GM12878 (cell line): ENCODE measurements at places on chromosomes 12 and 14. TPM values are rescaled to one million over a fixed set of nuclear protein-coding genes. Genes with fewer than 3 reads are reported as not detected.

DNA sequence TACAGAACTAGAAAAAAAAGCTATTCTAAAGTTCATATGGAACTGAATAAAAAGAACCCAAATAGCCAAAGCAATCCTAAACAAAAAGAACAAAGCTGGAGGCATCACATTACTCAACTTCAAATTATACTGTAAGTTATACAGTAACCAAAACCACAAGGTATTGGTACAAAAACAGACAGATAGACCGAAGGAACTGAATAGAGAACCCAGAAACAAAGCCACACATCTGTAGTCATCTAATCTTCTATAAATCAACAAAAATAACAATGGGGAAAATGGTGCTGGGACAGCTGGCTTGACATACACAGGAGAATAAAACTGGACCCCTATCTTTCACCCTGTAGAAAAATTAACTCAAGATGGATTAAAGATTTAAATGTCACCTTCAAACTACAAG lies 38.1 kb upstream of the CMKLR1 start:
- no peak for DNase-seq

DNA sequence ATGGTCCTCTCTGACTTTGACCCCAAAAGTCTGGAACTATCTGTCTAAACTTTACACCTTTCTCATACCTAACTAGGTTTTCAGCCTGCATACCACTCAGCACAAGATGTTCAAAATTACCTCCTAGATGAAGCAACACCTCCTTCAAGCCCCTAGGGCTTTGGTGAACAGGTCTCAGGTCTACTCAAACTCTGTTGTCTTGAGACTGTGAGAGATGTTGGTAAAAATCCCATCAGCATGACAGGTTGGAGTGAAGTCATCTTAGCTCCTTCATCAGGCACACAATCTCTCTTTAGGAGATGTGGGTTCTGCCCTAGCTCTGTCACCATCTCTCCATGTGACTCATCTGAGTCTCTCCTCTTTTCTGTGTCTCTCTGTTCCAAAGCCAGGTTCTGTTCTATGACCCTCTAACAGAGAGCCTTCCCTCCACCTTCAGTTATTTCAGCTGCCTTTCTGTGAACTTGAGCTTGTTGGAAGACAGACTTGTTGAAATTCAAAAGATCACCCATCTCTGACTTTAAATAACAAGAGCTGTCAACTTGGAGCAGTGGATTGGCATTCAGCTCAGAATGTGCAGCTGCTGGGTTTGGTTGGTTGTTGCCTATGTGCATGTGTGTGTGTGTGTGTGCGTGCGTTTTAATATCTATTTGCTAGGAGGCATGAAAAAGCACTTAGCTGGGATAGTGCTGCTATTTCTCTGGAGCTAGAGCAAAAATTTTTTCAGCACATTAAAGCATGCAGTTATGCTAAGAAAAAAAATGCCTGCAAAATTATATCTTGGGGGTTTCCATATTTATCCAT lies 130.7 kb downstream of the CRACR2A start:
- no peak for DNase-seq

DNA sequence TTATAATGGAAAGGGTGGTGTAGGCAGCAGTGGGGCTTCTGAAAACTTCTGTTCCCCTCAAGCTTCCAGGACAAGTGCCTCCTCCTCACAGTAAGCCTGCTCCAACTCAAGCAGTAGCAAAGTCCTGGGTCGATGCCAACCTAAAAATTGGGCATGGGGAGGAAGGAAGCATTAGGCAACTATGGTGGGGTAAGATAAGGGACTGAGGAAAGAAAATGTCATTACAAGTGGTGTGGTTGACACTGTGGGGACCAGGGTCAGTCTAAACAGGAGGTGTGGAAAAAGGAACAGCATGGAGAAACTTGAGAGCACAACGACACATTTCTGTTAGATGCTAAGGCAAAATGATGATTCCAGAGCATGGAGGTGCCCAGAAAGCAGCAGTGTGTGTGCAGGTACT lies 34.9 kb downstream of the WIF1 start:
- DNase-seq, result no peak

DNA sequence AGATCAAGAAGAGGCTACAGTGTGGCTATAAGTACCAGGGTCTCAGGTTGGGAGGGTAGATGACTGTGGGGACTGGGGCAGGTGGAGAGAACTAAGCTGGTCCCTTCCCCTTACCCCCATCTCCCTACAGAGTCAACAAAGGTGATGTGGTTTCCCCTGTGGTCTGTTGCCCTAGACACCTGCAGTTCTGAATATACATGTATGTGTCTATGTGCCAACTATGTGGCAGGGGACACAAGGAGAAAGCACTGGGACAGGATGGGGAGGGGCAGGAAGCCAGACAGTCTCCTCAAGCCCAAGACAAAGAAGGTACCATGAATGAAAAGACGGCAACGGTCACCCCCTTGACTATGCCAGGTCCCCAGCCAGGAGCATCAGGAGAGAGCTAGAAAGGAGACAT lies 4.5 kb upstream of the HDAC7 start:
- DNase-seq, result no peak

DNA sequence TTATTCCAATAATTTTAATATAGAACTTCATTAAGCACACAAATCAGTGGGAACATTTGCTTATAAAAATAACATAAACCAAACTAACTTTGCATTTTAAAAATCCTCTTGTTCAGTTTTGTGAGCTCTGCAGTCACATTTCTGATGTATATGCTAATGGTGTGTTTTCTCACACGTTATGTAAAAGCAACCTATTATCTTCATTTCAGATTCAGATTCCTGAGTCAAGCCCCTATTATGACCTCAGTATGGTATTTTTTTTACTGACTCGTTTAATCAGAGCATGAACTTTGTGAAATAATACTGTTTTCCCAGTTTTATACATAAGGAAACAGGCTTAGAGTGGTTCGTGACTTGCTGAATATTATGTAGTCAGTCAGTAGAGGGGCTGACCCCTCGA lies 394.0 kb downstream of the TMEM117 start:
- no peak for DNase-seq

- no peak for DNase-seq
Observed at GRCh38 chr14:36834293-36834692, 172.6 kb downstream of the PAX9 start.

DNA sequence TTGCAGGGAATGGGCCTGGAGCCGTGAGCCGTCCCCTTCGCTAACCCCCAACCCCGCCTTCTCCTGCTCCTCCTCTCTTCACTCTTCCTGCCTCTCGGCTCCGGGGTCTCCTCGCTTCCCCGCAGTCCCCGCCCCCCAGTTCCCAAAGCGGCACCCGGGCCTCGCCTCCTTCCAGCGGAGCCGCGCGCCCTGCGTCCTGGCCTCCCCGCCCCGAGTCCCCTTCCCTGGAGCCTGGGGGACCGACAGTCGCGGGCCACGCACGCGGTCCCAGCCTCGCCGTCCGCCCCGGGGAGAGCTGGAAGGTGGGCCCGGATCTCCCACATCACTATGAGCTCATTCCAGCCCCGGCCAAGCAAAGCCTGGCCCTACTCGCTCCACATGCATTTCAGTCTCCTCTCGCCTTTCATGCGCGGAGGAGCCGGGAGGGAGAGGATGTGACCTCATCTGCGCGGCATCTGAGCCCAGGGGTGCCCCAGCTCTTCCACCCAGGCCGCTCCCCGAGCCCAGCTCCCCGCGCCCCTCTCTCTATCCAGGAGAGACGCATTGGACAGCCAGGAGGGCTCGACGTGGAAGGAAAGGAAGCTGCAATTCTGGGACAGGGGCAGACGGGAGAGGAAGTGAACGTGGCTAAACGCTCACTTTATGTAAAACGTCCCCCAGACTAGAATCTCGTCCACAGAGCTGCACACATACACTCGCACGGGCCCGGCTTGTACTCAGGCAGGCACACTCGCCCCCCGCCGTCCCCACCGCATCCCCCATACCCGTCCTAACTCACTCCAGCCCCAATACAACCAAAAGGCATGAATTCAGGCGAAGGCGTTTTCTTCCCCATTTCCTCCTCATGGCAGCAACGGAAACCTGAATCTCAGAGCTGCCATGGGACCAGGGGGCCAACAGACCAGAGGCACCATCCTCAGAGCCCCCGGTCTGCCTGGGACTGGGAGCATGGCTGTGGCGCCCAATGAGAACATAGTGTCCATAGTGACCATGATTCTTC lies 108.7 kb upstream of the CCND2 start:
- no peak for DNase-seq

GRCh38 chr12:47754126-47754525 lies 4.6 kb downstream of the RAPGEF3 start:
- no peak for DNase-seq

- no peak for DNase-seq
Observed at GRCh38 chr14:60183741-60184140, 18.5 kb upstream of the DHRS7 start.

DNA sequence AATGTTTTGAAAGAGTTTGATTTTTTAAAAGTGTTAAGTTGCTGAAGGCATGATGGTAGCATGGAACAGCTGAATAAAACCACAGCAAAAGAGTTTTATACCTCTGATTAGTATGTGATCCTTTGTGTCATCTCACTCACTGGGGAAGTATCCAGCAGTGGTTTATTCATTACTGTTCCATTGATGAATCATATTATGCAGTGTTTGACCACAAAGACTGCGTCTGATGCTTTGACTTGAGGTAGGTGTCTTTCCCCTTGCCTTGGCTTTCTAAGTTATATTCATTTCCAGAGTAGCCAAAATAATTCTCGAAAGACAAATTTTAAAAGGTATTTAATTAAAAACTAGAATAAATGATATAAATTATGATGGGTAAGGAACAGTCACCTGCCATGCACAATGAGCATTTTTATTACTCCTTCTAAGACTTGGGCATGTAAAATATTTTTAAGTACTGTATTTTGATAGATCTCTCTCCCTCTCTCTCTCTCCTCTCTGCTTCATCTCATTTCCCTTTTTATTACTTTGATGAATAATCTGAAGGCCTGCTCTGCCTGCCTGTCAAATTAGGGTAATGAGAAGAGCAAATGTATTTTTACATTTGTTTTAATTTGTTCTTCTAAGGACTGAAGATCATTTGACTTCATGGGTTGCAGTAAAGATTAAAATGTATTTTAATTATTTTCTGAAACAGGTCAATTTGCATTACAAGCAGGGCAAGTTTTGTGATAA lies 164.9 kb downstream of the NAV3 start:
- peak; percentile 32 for DNase-seq

GRCh38 chr12:76470028-76470939 lies 89.3 kb downstream of the OSBPL8 start:
- DNase-seq, result peak; percentile 25

GRCh38 chr12:79936670-79937069 lies 1.8 kb upstream of the PPP1R12A start:
- no peak for DNase-seq

DNA sequence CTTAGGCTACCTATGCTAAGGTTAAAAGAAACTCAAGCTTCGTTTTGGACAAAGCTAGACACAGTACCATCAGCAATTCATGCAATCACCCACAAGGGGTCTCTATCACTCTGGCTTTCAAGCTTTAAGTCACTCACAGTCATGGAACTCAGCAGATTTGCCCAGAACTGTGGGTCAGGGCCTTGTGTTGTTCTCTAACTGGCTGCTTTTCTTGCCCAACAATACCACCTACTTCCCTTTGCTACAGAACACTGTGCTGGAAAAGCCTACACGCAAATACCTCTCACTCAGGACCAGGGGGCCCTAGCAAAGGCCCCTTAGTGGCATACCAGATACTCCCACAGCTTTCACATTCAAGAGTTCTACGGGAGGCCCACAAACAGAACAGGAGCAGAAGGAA lies 9.1 kb downstream of the NEMP1 start:
- DNase-seq, result no peak

GRCh38 chr14:53458368-53458814 lies 305.3 kb upstream of the DDHD1 start:
- DNase-seq, result no peak

DNA sequence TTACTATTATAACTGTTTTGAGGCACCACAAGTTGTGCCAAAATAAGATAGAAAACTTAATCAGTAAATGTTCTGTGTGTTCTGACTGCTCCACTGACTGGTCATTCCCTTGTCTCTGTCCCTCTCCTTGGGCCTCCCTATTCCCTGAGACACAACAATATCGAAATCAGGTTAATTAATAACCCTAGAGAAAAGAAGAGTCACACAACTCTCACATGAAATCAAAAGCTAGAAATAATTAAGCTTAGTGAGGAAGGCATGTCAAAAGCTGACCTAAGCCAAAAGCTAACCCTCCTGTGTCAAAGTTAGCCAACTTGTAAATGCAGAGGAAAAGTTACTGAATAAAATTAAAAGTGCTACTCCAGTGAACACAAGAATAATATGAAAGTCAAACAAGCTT lies 53.8 kb upstream of the CCDC196 start:
- no peak for DNase-seq

DNA sequence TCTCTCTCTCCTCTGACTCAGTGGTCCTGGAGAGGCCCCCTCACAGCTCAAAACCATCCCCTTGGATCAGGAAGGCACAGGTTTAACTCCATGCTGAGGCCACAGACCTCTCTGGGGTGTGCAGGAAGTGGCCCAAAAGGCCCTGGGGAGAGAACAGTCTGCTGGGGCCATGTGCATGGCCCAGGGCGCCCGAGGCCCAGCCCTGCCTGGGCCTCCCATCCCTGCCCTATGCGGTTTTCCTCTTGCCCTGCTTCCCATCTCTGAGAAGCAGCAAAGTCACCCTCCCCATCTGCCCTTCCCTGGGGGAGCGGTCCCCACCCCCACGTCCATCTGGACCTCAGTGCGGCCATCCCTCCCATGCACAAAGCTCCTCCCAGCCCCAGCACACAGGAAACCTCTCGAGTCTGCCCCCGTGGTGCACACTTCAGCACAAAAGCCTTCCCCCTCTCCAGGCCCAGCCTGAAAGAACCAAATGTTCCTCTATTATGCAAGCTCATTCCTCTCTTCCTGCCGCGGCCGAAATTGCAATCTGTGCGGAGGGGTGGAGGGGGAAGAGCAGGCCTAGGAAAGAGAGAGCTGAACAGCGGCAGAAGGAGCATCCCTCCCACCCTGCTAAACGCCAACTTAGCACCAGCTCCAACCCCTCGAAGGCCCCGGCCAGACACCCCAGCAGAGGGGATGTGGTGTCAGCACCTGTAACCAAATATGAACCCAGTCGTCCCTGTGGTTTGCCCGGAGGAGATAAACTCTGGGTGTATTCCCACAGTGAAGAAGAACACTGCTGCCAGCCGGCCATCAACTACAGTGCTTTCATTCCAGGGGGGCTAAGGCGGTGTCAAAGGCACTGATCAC lies 108.5 kb downstream of the SCARB1 start:
- no peak for DNase-seq

GRCh38 chr12:4091016-4091743 lies 182.4 kb upstream of the CCND2 start:
- DNase-seq, result no peak

GRCh38 chr14:65926935-65927700 lies 514.6 kb downstream of the FUT8 start:
- DNase-seq, result no peak

DNA sequence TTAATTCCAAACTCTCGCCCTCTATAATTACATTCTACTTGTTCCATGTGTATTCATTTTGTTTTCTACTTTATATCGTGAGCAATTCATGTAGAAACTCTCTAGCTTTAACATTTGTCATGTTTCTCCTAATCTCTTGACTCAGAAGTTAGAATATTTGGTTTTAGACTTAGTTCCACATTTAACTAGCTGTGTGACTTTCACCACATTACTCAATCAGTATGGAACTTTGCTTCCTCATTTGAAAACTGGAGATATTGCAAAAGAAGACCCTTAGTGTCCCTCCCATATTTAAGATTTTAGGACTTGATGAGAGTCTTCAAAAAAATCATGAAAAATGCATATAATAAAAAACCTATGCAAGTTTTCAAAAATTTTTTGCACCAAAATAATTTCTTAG lies 447.5 kb downstream of the GXYLT1 start:
- DNase-seq, result no peak

ACOT4 gene
- 1.9 and 2.2 TPM in 2 replicates for total RNA-seq

AHSA1 gene
- total RNA-seq, result 165 and 174 TPM in 2 replicates

TAS2R10 gene
- 0.37 and 0.54 TPM in 2 replicates for total RNA-seq

SMCO2 gene
- 0.27 and 1.0 TPM in 2 replicates for total RNA-seq

GLIPR1L2 gene
- total RNA-seq, result not detected in 2 replicates

APOF gene
- not detected in 2 replicates for total RNA-seq

VDR gene
- total RNA-seq, result 3.0 and 3.8 TPM in 2 replicates
